Jurkat, Clone E6-1 (cell line): ENCODE measurements at places on chromosomes 13 and 19.

GRCh38 chr19:2986951-2987524, 9.7 kb downstream of the TLE6 start:
- no peak for DNase-seq

DNA sequence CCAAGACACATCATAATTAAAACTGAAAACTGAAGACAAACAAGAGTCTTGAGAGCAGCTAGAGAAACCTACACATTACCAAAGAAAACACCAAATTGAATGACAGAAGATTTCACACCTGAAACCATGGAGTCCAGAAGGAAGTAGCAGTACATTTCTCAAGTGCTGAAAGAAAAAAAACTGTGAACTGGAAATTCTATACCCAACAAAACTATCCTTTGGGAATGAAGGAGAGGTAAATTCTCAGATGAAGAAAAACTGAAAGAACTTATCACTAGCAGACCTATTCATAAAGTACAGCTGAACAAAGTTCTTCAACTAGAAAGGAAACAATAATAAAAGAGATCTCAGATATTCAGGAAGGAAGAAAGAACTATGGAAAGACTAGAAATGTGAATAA, 198.7 kb upstream of the ZNF507 start:
- no peak for DNase-seq

DNA sequence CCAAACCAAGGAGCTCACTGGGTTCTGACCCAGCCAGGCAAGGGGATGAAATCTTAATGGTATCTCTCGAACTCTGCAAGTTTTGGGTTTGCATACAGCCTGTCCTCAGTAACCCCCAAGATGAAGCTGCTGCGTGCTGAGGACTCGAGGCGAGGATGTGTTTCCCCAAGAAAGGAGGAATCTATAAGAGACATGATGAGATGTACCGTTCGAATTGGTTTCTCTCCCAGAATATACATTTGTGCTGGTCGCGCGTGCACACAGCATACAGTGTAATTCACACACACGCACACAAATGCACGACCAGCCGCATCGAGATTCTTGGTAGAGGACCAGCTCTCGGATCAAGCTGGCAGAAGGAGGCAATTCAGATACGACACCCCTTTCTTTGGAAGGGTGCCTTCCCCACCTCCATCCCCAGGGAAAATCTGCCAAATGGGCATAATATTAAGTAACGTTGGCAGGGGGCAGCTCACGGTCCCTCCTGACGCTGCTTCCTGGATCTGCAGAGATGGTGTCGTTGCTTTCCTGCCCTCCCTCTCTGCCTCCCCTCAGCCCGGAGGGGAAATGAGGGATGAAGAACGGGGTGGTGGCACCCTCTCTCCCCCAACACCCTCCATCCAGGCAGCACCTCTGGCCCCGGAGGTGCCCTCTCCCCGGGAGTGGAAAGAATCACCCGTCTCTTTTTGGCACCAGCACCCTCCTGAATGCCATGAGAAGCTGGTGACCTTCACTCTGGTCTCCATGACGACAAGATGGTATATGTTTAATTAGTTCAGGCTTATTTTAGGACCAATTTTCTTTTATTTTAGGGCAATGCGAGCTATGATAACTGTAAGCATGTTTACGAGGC, 310.2 kb downstream of the ZNF536 start:
- no peak for DNase-seq

- DNase-seq, result no peak
These were observed 369.6 kb downstream of the KCTD12 start for GRCh38 chr13:76516586-76516985.

GRCh38 chr13:60338754-60339153, 58.3 kb upstream of the TDRD3 start:
- DNase-seq, result no peak

- DNase-seq, result no peak
These were observed 6.8 kb downstream of the CYSLTR2 start for GRCh38 chr13:48660361-48661076.
